Prostate gland (tissue), 2 donors: ENCODE measurements at places on chromosomes 2 and 18. TPM values are rescaled to one million over a fixed set of nuclear protein-coding genes. Genes with fewer than 3 reads are reported as not detected.

GRCh38 chr2:101844055-101844635 lies 146.6 kb downstream of the MAP4K4 start:
- peak; percentile 35 for DNase-seq
- H3K36me3 ChIP-seq = no peaks in the 10 kb centered on the region
- no peaks in the 10 kb centered on the region for H3K4me1 ChIP-seq
- H3K27ac ChIP-seq = peak overlapping the region; percentile 15
- H3K27me3 ChIP-seq = no peaks in the 10 kb centered on the region

DNA sequence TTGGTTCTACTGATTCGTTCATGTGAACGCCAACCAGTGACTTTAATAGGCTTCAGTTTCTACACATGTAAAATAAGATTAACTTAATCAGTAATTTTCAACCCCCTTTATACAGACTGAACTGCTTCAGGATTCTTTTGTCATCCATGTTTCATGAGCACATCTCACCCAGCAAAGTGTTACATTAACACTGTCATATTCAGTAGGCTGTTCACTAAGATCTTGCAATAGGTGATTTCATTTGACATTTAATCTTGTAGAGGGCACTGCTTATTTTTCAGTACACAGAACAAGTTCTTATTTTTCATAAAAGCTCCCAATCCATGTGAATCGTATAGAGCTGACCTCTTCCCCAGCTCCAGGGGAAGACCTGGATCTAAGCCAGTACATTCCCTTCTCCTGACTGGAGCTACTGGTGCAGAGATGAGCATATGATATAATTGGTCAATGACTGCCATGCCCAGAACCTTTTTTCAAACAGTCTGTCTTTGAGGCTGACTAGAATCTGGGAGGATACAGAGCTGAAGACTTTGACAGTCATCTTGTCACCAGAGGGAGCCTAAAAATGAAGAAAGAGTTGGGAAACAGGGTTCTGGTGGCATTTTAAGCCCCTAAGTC lies 72.2 kb upstream of the CHRNA1 start:
- H3K27me3 ChIP-seq = no peaks in the 10 kb centered on the region
- no peak for DNase-seq
- no peaks in the 10 kb centered on the region for H3K36me3 ChIP-seq
- no peak overlapping the region for H3K4me3 ChIP-seq

- H3K27me3 ChIP-seq = no peaks in the 10 kb centered on the region
- DNase-seq = no peak
- no peak overlapping the region for H3K4me3 ChIP-seq
- H3K36me3 ChIP-seq = no peaks in the 10 kb centered on the region
- H3K27ac ChIP-seq = no peak overlapping the region
Observed at GRCh38 chr2:150432312-150432625, 55.2 kb downstream of the RND3 start.

Gene RNF125
- 2.6 TPM for total RNA-seq

Gene SERPINB3
- 8.5 TPM for total RNA-seq

Gene COPS9
- total RNA-seq = 156 TPM

- H3K4me1 ChIP-seq = no peaks in the 10 kb centered on the region
- no peaks in the 10 kb centered on the region for H3K36me3 ChIP-seq
- no peak overlapping the region for H3K4me3 ChIP-seq
- no peak for DNase-seq
- H3K27ac ChIP-seq = no peak overlapping the region
- no peaks in the 10 kb centered on the region for H3K27me3 ChIP-seq
Observed at GRCh38 chr18:55878224-55878623, 290.2 kb upstream of the TCF4 start.

DNA sequence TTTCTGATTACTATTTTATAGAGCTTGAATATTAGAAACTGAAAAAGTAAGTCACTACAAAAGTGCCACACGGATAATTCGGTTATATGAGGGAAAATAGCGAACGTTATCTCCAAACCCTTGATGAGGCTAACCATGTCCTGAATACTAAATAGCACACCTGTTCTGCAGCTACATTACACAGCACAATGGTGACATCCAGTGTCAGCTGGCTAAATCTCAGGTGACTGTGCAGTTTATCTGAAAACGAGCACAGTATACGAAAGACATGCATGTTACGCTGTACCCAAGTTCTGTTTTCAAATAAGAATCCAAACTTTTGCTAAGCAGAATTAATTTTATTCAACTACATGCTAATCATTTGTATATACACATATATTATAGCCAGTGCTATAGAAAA lies 9.0 kb downstream of the CCDC68 start:
- H3K4me3 ChIP-seq = no peak overlapping the region
- H3K36me3 ChIP-seq = no peaks in the 10 kb centered on the region
- H3K27ac ChIP-seq = no peak overlapping the region
- H3K27me3 ChIP-seq = no peaks in the 10 kb centered on the region

Gene MEIS1
- 15.4 TPM for total RNA-seq

- no peak overlapping the region for H3K27ac ChIP-seq
- no peak overlapping the region for H3K4me3 ChIP-seq
- DNase-seq = no peak
- peaks cover 78% of the 10 kb centered on the region for H3K27me3 ChIP-seq
Observed at GRCh38 chr2:118851650-118852049, 4.2 kb upstream of the EN1 start.
